ENCODE measurements at places on chromosomes 5 and 9.

DNA sequence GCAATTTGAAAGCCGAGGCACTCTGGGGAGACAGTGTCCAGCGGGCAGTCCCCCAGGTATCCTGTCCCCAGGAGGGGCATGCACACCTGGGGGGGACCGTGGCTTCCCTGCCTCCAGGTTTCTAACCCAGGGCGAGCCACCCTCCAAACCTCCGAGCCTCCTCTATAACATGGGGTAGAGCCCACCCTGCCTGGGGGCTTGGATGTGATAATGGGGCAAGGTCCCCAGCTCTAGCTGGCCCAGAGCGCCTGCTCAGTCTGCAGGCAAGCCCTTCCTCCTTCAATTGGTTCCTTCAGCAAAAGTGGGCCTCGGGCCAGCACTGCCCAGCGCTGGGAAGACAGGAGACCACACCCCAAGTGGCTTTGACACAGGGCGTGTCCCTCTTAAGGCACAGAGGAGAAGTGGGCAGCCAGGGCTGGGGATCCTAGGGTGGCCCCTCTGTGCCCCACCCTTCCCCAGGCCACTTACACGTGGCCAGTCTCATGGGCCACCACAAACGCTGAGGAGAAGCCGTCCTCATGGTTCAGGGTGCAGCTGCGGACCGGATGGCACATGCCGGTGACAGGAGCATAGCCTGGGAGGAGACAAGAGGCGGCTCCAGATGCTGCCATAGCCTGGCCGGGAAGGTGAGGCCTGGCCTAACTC, 94.3 kb downstream of the ZNF354C start:
- DNase-seq = no peak

DNA sequence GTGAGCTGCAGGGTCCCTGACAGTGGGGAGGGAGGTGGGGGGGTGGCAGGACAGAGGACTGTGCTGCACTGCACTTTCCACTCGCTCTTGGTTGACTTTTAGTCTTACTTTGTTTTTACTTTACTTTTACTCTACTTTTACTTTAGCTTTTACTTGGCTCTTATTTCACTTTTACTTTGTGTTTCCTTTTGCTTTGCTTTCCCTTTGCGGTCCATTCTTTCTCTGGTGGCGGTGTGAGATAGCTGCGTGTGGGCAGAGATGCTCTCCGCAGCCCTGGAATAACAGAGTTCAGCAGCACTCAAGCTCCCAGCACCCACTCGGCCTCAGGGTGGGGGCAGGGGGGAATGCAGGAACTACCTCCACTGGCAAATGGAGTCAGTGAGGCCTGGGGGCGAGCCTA, 4.7 kb downstream of the AK8 start:
- no peak for DNase-seq

DNA sequence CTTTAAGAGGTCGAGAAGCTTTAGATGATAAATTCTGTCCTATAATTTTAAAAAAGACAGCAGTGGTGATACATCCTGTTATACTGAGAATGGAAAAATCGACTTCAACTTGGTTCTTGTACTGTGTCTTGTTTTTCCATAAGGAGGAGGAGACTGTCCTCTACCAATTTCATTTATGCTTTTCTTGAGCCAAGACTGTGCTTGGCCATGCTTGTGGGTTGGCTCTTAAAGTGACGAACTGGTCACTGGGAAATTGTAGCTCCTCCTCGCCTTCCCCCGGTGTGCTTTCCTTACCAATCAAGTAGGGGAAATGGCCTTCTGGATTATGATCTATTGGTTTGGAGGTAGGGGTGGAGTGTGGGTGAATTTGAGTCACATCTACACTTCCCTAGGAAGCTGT, 67.1 kb upstream of the HSPB3 start:
- no peak for DNase-seq

- no peak for DNase-seq
These were observed 249.8 kb downstream of the KIF4B start for GRCh38 chr5:155263381-155263780.

- DNase-seq = no peak
These were observed 80.1 kb downstream of the ALDH1A1 start for GRCh38 chr9:72872718-72873117.

DNA sequence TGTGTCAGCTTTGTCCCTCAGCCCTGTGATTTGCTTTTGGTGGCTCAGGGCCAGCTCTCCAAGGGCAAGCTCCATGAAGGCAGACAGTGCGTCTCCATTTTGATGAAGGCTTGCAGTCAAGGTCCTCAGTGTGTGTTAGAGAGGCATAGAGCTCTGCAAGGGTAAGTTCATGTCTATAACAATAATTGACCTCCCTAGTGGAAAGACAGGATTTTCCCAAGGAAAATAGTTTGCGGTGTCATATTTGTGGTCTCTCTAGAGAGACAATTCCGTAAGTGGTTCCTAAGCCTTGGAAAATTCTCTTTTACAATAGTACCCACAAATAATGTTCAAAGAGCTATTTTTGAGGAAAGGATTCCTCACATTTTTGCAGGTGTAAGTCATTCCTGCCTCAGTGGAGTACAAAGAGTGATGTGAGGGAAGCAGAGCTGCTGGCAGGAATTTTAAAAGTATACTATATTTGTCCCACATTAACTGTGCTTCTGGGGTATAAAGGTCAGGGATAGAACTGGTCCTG, 40.2 kb downstream of the SLC1A3 start:
- DNase-seq = no peak
